Chondrocyte (in vitro differentiated cells): ENCODE measurements at places on chromosomes 4 and X.

GRCh38 chrX:136616987-136617685, 30.8 kb upstream of the CD40LG start:
- DNase-seq, result no peak

DNA sequence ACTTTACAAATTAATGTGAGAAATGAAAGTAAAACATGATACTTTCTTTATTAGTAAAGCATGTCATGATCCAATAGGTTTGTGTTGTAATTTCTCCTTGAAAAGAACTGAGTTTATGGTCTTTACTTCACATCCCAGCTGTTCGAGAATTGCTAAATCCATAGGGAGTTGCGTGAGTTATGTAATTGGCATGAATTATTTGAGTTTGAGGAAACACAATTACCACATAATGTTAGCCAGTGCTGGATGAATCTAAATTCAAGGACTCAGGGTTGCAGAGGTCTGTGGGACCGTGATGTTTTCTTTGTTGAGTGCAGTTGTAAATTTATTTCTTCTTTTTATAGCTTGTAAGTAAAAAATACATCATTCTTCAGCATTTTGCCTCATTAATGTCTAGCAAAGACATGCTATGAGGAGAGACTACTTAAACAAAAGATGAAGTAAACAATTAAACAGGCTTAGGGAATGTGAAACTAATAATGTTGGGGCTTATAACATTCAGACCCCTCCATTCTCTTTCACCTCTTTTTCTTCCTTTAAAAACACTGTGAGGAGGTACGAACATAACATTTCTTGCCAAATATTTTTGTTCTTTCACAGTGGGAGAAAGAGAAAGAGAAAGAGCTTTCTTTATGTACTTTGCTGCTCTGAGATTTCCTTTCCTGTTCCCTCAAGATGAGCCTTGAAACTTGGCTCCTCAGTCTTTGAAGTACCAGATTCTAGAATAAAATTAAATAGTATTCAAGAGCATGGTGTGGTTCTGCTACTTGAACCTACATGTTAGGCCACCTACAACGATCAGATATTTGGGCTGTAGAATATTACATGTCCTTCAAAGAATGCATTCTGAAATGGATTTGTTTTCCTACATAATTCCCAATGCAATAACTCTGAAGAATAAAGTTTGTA, 159.6 kb upstream of the ANK2 start:
- no peak for DNase-seq

GRCh38 chr4:90727938-90728337, 600.7 kb downstream of the CCSER1 start:
- DNase-seq, result no peak

DNA sequence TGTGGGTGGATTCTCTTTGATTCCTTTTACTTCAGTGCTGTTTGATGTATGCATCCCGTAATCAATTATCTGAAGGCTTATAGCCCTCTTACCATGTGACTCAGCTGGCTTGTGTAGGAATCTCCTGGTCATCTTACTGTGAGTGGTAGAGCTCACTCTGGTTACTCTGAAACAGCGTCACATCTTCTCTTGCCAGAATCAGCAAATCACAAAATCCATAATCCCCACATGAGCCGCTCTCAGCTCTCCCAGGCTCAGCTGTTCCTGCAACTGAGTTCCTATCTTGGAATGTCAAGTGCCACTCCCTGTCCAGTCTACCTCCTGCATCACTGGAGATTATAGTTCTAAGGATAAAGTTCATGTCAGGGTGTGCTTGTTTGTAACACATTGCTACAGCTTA, 278.0 kb downstream of the FBXO8 start:
- DNase-seq, result no peak
